Activated naive CD4-positive, alpha-beta T cell treated with anti-CD3 and anti-CD28 coated beads, Interleukin-2, amount 10 ng/mL, durations not matched to agents 7 days and 5 days (primary cell): ENCODE measurements at places on chromosomes 7 and 10.

DNA sequence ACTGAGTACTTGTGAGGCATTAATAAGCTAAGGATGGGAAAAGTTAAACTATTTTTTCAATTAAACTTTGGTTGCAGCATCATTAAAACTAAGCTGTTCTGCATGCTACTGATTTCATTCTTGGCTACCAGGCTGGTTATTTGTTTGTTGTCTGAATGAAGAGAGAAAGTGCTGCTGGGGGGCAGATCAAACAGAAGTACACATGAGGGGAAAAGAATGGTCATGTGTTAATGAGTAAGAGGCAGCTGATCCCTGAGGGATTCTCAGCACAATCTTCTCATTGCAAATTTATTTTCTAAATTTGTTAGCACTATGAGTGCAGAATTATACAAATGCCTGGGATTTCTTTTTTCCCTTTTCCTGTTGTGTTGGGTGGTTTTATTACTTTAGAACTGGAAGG is 213.2 kb upstream of the HPS1 start:
- H3K4me3 ChIP-seq = no peak overlapping the region
- no peak overlapping the region for H3K27ac ChIP-seq
- H3K36me3 ChIP-seq = no peaks in the 10 kb centered on the region

DNA sequence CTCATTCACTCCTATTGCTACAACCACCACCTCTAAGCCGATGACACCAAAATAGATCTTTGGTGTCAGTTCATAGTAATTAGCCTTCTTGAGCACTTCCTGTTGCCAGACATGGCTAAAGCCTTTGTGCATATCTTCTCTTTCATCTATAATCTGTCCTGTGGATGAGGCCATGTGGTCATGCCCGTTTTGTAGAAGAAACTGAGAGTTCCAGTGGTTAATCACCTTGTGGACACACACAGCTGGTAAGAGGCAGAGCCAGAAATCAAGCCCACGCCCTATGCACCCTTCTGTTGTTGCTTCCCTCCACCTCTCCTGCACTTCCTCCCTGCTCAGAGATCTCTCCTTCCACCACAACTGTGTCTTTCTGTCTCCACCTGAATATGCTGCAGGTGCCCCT is 285.1 kb upstream of the PFKP start:
- H3K27me3 ChIP-seq = no peaks in the 10 kb centered on the region
- no peaks in the 10 kb centered on the region for H3K4me1 ChIP-seq
- DNase-seq = no peak
- no peaks in the 10 kb centered on the region for H3K36me3 ChIP-seq

DNA sequence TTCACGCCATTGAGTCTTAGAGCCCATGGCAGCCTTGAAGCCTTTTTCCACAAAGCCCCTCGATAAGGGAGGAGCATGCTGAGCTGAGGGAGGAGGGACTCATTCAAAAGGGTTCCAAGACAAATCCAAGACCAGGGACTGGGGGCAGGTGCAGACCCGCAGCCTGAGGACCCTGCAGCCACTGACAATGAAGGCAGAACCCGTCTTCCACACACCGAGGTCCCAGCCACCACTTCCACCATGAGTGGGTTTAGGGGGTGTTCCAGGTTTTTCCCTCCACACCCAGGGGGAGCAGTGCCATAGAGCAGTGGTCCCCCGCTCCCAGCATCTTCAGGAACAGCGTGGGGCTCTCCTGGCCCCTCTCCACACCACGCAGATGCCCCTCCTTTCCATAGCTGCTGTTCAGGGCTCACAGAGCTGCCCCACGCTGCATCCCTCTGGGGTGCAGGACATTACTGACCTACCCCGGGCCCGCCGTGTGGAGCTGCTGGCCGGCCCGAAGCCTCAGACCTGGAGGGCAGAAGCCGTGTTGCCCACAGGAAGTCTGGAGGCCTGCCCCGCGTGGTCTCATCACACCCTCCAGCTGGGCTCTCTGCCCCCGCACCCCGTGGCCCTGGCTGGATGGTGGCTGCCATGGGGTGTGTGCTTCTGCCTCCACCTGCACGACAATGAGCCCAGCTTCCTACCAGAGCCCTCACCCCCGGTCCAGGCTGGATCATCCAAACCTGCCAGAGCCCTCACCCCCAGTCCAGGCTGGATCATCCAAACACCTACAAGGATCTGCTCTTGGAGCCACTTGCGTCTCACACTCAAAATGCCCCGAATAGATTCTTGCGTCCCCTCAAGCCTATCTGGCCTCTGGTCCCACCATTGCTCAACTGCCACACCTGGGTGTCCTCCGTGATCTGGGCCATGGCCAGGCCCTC is 220.0 kb upstream of the TCERG1L start:
- H3K27me3 ChIP-seq = no peaks in the 10 kb centered on the region
- no peaks in the 10 kb centered on the region for H3K4me1 ChIP-seq
- no peak overlapping the region for H3K4me3 ChIP-seq
- no peaks in the 10 kb centered on the region for H3K36me3 ChIP-seq
- no peak overlapping the region for H3K27ac ChIP-seq
- DNase-seq = no peak

DNA sequence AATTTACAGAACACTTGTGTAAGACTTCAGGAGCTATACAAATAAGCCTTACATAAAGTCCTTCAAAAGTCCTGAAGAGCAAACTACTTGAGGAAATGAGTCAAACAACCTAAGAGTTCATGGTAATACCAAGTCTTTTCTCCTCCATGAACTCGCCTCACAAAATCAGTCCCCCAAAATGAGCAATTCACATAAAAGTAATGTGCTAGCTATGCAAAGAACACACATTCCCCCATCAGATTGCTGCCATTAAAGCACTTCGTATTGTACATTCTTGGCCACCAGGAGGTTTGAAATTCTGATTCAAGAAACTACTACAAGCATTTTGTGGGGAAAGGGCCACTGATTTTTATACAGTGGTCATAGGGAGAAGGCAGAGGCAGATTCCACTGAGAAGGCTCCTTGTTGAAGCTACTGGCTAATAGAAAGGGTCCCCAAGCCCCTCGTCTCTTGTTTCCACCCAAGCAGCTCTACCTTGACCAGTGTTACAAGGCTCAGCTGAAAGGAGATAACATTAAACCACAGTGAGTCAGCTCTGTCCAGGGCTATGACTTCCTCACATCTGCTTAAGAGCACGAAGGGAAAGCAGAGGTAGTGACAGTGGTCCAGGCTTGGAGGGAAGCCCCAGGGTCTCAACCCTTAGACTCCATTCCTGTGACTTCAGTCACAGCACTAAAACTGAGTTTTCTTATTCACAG is 115.2 kb upstream of the CDK1 start:
- no peak overlapping the region for H3K4me3 ChIP-seq
- no peak overlapping the region for H3K27ac ChIP-seq
- H3K4me1 ChIP-seq = peaks cover 21% of the 10 kb centered on the region

DNA sequence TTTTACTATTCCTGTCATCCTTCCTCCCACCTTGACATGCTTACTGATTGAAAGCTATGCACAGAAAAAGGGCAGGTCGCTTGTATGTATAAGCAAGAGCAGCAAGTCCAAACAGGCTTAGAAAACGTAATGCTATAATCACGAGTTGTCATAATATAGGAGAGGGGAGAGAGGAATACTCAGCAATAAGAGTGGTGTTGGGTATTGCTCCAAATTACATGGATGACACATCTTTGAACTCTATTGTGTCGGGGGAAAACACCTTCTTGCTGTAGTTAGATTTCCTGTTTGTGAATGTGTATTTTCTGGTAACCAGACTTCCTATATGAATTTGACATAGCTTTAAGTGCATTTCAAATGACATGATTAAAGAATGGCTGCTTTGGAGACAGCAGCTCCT is 7.5 kb downstream of the MET start:
- DNase-seq = no peak
- no peaks in the 10 kb centered on the region for H3K36me3 ChIP-seq
- H3K27ac ChIP-seq = no peak overlapping the region
